ENCODE measurements at places on chromosomes 1 and 21.

GRCh38 chr21:8989261-8989711 lies 1532.1 kb upstream of the TPTE start:
- no peak for DNase-seq

GRCh38 chr1:51578383-51579109 lies 38.3 kb upstream of the OSBPL9 start:
- no peak for DNase-seq

- DNase-seq = no peak
Observed at GRCh38 chr1:109620401-109620791, 759 bp downstream of the AMPD2 start.

DNA sequence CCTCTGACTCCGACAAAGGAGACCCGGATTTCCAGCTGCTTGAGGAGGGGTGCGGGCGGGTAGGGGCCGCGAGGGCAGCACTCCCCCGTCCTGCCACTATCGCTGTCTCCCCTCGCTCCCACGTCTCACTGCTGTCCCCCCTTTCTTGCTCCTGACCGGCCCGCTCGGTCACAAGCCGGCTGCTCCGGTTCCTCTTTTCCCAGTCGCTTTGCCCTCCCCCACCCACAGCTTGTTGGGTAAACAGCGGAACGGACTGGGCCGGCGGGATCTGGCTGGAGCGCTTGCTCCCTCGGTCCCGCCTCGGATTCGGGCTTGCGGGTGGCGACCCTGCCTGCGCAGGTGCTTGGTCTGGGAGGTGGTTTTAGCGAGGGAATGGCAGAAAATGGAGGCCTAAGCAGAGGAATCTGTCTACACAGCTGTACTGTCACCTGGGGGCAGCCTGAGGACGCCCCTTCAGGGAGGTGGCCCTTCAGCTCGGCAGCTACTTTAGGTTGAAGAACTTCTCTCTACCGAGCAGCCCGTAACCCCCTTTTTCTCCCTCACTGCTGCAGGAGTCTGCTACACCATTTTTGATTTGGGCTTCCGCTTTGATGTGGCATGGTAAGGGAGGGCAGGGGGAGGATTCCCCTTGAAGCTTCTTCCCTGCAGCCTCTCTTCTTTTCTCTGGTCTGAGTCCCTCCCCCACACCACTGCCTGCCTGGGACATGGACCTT lies 645 bp downstream of the ATP6V0B start:
- DNase-seq = no peak

DNA sequence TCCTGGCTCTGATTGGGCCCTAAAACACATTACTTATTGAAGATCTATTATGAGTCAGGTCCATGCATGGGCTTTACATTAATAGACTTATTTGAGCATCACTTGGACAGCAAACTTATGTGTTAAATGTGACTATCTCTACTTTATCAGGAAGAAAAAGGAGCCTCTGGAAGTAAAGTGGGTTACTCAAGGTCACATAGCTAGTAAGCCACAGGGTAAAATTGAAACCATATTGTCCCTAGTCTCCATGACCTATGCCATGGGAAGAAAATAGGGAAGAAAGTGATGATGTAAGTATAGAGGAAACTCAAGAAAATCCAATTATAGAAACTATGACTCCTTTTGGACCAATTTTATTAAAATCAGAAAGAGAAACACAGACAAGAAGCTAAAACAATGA lies 555.3 kb downstream of the NUF2 start:
- no peak for DNase-seq

DNA sequence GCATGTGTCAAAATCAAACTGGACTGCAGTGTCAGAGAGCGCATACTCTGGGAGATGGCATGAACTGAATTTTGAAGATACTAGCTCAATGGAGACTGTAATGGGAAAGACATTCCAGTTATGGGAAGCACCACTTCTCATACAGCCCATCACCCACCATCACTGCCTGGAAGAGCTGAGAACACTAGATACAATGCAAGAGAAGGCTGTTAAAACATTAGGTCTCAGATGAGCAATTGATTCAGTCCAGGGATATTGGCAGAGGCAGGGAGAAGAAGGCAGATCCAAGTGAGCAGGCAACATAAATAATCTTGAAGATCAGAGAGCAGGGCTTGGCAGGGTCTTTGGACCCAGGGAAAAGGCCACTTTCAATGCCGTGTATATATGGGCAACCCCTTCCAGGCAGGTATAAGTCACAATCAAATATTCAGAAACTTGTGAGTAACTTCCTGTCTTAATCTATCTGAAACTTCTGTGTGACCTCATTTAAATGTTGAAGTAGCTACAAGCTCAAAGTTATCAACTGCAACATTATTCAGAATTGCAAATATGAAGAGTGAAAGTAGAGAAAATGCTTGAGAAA lies 290.3 kb upstream of the SGIP1 start:
- DNase-seq = no peak

DNA sequence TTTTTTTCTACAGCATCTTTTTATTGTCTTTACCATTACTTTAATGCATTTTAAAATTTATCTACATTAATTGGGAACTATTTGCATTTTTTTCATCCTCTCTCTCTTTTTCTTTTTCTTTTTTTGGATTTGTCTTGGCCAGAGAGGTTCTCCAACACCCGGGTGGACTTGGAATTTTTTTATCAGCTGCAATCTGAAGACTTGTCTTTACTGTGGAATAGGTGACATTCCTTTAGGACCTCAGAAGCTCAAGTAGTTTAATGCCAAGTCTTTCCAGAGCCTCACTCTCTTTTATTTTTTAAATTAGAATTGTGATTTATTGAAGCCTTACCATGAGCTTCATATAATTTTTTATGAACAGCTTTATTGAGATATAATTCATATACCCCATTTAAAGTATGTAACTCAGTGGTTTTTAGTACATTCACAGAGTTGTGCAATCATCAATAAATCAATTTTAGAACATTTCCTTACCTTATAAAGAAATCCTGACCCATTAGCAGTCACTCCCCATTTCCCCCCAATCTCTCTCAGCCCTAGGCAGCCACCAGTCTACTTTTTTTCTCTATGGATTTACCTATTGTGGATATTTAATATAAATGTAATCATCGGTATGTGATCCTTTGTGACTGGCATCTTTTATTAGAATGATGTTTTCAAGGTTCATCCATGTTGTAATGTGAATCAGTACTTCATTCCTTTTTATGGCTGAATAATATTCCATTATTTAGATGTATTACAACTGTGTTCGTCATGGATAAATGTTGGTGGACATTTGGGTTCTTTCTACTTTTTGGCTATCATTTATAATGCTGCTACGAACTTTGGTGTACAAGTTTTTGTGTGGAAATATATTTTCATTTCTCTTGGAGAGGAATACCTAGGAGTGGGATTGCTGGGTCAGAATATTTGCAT lies 6.2 kb downstream of the TUFT1 start:
- no peak for DNase-seq

GRCh38 chr1:200134116-200134515 lies 106.6 kb downstream of the NR5A2 start:
- no peak for DNase-seq

DNA sequence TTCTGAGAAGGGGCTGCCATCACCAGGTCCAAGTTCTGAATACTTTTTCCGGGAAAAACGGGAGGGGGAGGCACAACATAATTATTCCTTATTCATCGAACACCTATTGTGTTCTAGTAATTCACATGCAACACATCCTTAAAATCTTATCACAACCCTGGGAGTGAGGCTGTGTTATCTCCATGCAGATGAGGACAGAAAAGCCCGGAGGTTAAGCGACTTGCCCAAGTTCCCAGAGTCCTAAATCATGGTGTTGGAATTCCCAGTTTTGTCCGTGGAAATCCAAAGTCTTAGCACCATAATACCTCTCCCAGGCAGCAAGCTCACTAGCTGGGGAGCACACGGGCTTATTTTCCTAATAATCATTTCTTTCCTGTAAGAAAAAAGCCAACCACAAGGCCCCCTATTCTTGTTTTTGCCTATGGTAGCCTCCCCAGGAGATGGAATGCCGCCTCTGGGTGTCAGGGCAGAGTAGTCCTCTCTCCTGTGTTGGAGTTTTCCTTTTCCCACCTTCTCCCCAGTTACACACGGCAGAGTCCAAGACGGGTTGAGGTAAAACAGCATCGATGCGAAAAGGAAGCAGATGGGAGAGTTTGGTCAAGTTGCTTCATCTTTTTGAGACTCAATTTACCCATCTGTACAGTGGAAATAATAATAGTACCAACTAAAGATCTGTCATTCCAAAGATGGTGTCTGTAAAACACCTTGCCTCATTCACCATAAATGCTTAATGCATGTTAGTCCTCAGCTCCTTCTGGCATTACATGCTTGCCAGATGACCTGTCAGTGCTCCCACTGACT lies 228.0 kb upstream of the TMEM51 start:
- DNase-seq = no peak

DNA sequence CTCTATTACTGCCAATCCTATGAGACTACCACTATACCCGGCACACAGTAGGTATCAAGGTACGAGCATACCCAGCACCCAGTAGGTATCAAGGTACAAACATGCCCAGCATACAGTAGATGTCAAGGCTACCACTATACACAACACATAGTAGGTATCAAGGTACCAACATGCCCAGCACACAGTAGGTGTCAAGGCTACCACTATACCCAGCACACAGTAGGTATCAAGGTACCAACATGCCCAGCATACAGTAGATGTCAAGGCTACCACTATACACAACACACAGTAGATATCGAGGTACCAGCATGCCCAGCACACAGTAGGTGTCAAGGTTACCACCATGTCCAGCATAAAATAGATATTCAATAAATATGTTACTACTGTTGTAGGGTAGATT lies 98.4 kb downstream of the C1orf94 start:
- no peak for DNase-seq

GRCh38 chr1:240499012-240499411 lies 112.9 kb downstream of the GREM2 start:
- no peak for DNase-seq

GRCh38 chr1:150366416-150367296 lies 2.7 kb downstream of the RPRD2 start:
- DNase-seq = no peak

- no peak for DNase-seq
Observed at GRCh38 chr1:13432251-13432650, 22.0 kb downstream of the PRAMEF20 start.

DNA sequence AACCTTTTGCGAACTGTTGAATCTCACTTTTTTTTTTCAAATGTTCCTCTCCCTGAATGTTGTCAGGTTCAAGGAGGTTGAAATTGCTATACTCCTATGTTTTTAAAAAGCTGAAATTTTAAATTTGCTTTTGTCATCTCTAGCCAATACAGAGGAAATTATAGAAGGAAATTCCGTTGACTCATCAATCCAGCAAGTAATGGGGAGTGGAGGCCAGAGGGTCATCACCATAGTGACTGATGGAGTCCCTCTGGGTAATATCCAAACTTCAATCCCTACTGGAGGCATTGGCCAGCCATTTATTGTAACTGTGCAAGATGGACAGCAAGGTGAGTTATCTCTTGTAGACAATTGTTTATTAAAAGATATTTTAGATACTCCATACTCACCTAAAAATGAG lies 36.3 kb downstream of the GABPB2 start:
- no peak for DNase-seq

DNA sequence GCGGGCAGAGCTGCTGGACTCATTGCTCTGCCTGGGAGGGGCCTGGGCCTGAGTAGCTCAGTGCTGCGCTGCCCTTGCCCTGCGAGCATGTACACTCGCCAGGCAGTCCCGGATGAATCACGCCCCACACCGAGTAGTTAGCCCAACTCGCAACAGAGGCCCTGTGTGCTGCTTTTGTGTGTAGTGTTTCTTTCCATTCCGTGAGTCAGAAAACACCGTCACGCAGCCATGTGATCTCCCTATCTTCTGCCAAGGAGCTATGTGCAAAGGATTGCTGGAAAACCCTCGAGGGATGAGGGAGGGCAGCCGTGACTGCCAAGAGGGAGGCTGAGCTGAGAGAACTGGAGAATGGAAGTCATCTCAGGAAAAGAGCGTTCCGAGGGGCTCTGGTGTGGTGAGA lies 37.3 kb downstream of the NENF start:
- DNase-seq = no peak

- no peak for DNase-seq
Observed at GRCh38 chr21:19853709-19854575, 1144.3 kb upstream of the NCAM2 start.

GRCh38 chr1:178109348-178110143 lies 15.6 kb downstream of the RASAL2 start:
- no peak for DNase-seq

DNA sequence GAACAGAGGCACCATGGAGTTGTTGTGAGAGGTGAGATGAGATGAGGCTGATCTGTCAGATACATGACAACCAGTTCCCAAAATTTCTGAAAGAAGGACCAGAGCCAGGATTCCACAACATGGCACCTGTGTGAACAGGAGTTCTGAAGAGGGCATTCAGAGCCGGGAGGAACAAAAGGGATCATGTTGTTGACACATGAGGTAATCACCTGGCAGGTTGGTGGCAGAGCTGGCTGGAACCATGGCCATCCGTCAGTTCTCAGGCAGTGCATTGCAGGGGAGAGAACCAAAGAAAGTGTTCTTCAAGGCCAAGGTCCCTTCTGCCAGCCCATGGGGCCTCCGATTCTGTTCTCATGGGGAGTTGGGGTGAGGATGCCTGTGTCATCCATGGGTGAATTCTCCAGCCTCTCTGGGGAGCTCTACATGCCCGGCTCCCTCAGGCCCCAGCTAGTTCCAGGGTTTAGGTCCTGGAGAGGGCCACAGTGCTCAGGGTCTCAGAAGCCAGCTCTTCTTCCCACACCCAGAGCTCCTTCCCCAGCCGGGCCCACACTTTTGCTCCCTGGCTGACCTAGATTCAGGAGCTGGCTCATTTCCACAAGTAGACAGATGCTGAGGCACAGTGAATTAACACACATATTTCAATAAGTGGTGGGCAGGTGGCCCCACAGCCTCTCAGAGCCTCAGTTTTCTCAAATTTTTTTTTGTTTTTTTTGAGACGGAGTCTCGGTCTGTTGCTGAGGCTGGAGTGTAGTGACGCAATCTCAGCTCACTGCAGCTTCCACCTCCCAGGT lies 49.1 kb upstream of the CTPS1 start:
- DNase-seq = no peak

DNA sequence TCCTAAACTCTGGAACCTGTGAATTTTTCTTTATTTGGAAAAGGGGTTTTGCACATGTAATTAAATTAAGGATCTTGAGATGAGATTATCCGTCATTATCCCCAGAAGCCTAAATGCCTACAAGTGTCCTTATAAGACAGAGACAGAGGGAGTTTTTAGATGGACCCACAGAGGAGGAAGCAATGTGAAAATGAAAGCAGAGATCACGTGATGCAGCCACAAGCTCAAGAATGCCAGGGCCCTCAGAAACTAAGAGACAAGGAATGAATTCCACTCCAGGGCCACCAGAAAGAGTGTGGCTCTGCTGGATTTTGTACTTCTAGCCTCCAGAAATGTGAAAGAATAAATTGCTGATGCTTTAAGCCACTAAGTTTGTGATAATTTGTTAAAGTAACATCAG lies 183.6 kb upstream of the UBE2U start:
- DNase-seq = no peak

Measured in neuronal stem cell (in vitro differentiated cells).